ENCODE measurements at places on chromosomes 11 and 22.

- DNase-seq = no peak
Observed at GRCh38 chr11:131692961-131693360, 322.5 kb downstream of the NTM start.

DNA sequence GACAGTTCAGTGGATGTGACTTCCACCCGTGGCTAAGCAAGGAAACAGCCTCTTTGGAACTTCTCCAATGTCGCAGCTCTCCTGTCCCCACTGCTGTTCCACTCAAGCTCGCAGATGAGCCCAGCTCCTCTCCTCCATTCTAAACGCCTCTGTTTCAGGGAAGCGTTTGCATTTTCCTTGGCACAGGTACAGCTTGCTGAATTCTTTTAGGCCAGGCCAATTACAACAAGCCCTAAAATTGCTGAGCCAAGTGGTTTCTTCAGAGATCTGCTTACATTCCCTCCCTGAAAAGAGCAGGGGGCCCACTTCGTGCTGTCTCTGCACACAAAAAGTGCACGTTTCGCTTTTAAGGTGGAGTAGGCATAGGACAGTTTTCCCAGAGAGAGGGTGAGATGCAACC, 91.5 kb upstream of the BLID start:
- DNase-seq = no peak

DNA sequence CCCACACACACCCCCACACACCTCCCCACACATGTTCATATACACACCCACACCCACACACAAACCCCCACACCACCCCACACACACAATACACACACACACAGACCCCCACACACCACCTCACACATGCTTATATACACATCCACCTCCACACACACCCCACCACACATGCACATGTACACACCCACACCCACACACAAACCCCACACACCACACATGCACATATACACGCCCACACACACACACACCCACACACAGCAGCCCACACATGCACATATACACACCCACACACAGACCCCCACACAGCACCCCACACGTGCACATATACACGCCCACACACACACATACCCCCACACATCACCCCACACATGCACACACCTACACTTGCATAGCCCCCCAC, 29.1 kb downstream of the KCNC1 start:
- no peak for DNase-seq

- DNase-seq = no peak
Observed at GRCh38 chr11:119028346-119029068, 2.2 kb downstream of the SLC37A4 start.

DNA sequence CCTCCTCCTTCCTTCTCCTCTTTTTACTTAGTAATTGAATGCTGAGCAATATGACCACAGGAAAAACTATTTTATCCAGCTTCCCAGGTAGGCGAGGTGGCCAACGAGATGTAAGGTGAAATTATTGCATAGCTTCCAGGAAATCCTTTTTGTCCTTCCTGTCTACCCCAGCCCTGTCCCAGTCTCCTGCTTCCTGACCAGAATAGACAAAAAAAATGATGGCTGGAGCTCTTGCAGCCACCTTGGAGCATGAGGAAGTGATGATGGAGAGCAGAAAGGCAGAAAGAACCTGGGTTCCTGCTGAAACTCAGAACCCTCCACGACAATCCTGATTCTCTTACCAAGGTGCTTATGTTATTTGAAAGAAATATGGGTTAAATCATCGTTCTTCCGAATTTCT, 33.9 kb downstream of the DUSP8 start:
- DNase-seq = no peak

DNA sequence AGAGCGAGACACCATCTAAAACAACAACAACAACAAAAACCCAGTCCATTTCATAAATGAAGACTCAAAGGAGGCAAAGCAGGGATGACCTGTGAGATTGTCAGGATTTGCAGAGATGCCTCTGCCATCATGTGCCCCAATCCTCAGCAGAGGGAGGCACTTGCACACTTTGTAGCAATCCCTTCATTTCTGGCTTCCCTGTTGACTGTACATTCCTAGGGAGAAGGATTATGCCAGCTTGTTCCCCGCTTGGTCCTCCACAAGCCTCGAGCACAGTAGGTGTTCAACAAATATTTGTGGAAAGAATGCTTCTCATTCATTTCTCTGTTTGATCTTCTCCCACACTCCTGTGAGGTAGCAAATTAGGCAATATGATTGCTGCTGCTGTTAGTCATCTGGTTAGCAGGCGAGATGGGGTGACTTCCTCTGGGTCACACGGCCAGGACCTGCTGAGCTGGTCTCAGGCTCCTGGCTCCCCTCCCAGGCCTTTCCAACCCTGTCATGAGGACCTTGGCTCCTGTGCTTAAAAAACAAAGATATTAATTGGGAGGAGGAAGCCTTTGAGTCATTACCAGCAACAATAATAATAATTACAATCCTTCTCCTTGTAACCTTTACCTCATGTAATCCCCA, 34.1 kb downstream of the LIF start:
- DNase-seq = no peak

GRCh38 chr22:38614332-38615063, 41.7 kb downstream of the FAM227A start:
- DNase-seq = no peak

GRCh38 chr22:46612341-46612903, 7.8 kb upstream of the GRAMD4 start:
- no peak for DNase-seq

- no peak for DNase-seq
Observed at GRCh38 chr11:69267395-69267805, 26.6 kb upstream of the MYEOV start.

- no peak for DNase-seq
Observed at GRCh38 chr22:35540595-35541253, at the start of gene RASD2. Gene RASD2, plus strand, starts transcription at chr22:35540831. Its CDS starts 5,979 bp downstream, at chr22:35546810.

Measured in stimulated activated CD8-positive, alpha-beta memory T cell treated with anti-CD3 and anti-CD28 coated beads, Interleukin-2, amount 100 ng/mL, for 1 hour (primary cell).